GM23248 (cell line): ENCODE measurements at places on chromosomes 13 and 19. TPM values are rescaled to one million over a fixed set of nuclear protein-coding genes. Genes with fewer than 3 reads are reported as not detected.

PLPPR2 gene
- 39.7 and 67.8 TPM in 2 replicates for total RNA-seq

PTGER1 gene
- 0.22 and 2.5 TPM in 2 replicates for total RNA-seq

ZNF628 gene
- total RNA-seq = 1.7 and 4.3 TPM in 2 replicates

FFAR3 gene
- total RNA-seq = not detected in 2 replicates

TUBA3C gene
- total RNA-seq = not detected in 2 replicates
